ENCODE measurements at places on chromosomes 1 and 21.

DNA sequence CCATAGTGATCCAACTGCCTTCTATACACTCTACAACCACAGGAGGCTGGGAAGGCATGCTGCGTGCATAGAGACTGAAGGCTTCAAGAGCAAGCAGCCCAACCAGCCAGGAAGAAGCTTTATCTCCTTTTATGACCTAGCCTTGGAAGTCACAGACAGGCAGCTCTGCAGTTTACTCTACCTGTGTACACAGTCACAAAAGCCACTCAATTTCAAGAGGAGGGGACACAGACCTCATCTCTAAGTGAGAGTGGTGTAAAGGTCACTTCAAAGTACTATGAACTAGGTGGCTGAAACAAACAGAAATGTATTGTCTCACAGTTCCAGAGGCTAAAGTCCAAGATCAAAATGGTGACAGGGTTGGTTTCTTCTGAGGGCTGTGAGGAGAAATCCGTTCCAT, 69.6 kb upstream of the GJB5 start:
- DNase-seq, result no peak

GRCh38 chr1:6496365-6496721, 4.9 kb upstream of the PLEKHG5 start:
- no peak for DNase-seq

DNA sequence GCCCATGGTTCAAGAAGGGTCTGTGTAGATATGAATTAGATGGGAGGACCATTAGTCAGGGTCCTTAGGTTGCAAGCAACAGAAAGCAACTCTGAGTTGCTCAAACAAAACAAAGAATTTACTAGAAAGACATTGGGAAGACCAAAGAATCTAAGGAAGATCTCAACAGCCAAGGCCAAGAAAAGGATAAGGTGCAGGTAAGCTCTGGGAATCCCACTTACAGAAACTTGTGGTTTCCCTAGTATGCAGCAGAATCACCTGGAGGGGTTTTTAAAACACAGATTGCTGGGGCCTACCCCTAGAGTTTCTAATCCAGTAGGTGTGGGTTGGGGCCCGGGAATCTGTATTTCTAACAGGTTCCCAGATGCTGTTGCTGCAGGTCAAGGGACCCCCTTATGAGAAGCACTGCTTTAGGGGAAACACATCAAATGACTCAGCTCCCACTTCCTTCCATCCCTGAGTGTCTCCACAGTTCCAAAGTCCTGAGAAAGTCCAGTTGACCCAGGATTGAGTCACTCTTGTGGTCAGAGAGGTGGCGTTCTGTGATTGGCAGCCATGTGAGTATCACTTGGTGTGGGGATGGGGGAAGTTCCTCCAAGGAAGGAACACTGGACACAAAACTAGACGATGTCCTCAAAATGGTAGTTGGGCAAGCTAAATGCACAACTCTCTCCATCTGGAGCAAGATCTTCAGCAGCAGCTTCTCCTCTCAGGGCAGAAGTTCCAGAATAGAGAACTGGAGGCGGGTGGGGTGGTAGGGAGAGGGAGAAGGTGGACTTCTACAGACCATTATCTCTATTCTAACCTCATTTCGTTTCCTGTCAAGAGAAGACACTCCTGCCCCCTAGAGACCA, 24.2 kb upstream of the EYA3 start:
- DNase-seq, result no peak

- DNase-seq, result no peak
Observed at GRCh38 chr1:94795434-94795833, 24.7 kb upstream of the SLC44A3 start.

- no peak for DNase-seq
Observed at GRCh38 chr1:198175423-198176170, 18.8 kb downstream of the NEK7 start.

All from stimulated activated CD8-positive, alpha-beta memory T cell treated with anti-CD3 and anti-CD28 coated beads, Interleukin-7, amount 100 ng/mL, for 1 hour (primary cell).